Anterior cingulate cortex (tissue), 58 donors: ENCODE measurements at places on chromosomes 3 and 15.

- no peak for DNase-seq
Measured at GRCh38 chr15:25185156-25185710, 230.4 kb downstream of the SNRPN start.

DNA sequence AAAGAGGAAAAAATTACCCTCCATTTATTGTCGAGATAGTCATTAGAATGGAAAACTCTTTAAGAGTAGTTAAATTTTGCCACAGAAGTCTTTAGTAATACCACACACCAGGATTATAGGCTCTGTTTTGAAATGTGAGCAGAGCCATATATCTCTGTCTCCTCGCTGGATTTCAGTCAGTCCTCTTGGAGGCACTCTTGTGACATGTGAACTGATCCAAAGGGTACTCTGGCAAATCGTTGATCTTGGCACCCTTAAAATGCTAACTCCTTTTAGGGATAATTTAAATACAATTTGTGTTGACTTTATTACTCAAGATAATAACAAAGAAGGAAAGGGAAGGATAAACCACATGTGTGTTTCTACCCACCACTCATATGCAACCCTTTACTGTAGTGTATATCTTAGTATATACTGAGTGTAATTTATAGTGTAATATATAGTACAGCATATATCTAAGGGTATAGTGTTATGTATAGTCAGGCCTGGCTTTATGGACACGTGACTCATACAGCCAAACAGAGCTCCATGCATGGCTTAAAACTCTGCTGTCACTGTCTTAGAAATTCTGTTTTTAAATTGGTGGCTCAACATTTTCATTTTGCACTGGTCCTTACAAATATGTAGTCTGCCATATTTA lies 12.3 kb upstream of the KPNA4 start:
- DNase-seq: no peak

DNA sequence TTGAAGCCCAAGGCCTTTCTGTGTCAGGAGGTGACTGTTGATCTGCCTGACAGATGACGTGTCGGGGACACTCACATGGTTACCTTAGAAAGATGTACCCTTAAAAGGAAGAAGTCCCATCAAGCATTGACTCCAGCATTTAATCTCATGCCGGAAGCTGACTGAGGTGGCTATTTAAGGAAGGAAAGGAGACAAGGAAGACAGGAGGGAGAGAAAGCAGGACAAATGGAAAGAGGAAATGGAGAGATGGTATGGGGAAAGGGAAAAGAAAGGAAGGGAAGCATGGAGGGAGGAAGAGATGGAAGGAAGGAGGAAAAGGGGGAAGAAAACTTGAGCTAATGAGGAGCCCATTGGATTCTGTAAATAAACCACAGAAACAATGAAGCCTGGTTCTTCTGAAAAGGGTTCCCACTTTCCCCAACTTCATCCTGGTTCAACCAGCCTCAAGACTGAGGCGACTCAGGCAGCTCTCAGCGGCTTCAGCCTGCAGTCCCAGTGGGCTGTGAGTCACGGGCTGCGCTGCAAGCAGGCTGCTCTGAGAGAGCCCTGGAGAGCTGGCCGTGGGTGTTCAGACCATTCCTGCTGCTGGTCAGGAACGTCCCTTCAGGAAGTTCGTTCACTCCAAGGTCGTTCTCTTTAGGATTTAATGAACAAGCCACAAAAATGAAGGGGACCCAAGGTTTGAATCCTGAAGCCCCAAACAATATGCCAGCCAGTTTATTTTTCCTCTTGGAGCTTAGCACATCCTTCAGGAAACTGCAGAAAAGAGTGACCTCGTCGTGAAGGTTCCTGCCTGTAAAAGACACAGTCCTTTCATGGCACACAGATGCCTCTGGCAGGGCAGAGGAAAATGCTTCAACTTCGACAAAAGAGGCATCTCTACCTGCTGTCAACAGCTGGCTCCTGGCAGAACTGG lies 69.6 kb upstream of the THBS1 start:
- no peak for DNase-seq

DNA sequence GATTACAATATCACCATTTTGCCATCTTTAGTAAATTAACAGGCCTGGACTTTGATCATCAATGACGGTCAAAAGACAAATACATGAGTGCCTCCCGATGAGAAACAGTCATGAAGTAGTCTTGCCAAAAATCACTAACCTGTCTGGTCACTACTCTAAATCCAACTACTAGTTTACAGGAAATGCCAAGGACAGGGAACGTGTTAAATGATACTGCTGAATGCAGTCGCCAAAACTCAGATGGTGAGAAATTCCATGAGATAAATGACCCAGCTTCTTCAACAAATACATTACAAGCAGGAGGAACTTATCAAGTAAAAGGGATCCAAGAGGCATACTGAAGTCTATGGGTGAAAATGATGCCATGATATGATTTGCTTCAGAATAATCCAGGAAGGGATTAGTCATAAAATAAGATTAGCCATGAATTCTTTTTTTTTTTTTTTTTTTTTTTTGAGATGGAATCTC lies 35.8 kb upstream of the ATP13A3 start:
- no peak for DNase-seq

- no peak for DNase-seq
Measured at GRCh38 chr3:36175916-36176461, 204.3 kb upstream of the STAC start.

GRCh38 chr3:57958642-57959422 lies 49.4 kb upstream of the FLNB start:
- DNase-seq: no peak

DNA sequence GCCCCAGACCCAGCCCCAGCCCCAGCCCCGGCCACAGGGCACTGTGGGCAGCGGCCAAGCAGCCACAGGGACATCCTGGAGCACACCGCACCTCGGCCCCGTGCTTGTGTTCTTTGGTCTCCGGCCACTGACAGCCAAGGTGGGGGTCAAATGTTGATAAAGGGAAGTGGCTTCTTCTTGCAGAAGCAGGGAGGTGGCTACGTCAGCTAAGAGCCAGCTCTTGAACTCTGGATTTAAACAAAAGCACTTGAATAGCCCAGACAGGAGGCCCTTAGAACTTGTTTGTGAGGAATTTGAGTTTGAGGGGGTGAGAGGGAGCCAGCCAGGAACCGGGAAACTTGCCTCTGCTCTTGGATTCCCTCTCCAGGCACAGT lies 135.8 kb upstream of the ABHD17C start:
- no peak for DNase-seq

DNA sequence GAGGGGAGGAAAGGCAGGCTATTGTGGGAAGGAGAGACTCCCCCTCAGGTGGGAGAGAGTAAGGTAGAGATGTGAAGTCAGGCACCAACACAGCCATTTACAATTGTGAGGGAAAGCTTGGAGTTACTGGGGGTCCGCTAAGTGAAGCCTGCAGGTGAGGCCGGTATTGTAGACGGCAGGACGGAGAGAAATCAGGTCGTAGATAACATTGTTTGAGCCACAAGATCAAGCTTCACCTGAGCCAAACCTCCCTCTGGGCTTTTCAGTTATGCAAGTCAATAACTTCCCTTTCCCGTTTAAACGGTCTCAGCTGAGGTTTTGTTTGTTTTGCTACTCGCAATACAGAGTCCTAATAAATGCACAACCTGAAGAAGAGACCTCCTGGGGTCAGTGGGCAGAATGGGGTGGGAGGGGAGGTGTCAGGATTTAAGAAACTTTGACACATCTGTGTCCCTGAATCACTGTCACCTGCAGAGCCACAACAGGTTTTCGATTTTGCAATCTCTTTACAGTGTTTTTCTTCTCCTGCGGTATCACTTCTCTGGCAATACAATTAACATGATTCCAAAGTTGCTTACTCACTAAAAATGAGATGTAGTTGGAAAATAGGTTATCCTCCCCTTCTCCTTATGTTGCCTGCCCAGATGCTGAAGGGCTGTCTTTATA lies 72.0 kb upstream of the GLCE start:
- DNase-seq: no peak
